Fibroblast of the aortic adventitia (primary cell): ENCODE measurements at places on chromosomes 3 and 15. TPM values are rescaled to one million over a fixed set of nuclear protein-coding genes. Genes with fewer than 3 reads are reported as not detected.

Gene IL12A
- total RNA-seq = 1.1 and 1.2 TPM in 2 replicates

Gene DUOX1
- total RNA-seq = not detected in 2 replicates

Gene BAHD1
- 9.0 and 14.4 TPM in 2 replicates for total RNA-seq

Gene AMOTL2
- total RNA-seq = 65.0 and 75.7 TPM in 2 replicates

Gene PLA2G4E
- not detected in 2 replicates for total RNA-seq

Gene PXK
- 19.3 and 64.4 TPM in 2 replicates for total RNA-seq

Gene ULK4
- total RNA-seq = 16.1 and 46.8 TPM in 2 replicates

Gene SLC38A3
- 0.27 TPM in 1 of 2 replicates, not detected in the other for total RNA-seq

Gene GRK7
- not detected in 2 replicates for total RNA-seq

Gene SST
- total RNA-seq = not detected in 2 replicates

Gene KNG1
- not detected in 2 replicates for total RNA-seq

Gene GOLGA6L10
- 0.45 and 0.49 TPM in 2 replicates for total RNA-seq

Gene CASR
- total RNA-seq = not detected in 2 replicates

Gene KLF15
- 1.5 and 3.2 TPM in 2 replicates for total RNA-seq

Gene ANKRD63
- total RNA-seq = not detected in 2 replicates

Gene CCDC50
- 84.6 and 199 TPM in 2 replicates for total RNA-seq

Gene SNTN
- total RNA-seq = not detected in 2 replicates

Gene PLSCR5
- not detected in 2 replicates for total RNA-seq

Gene CHRD
- 0.36 and 4.6 TPM in 2 replicates for total RNA-seq

Gene DISP2
- 0.08 and 0.36 TPM in 2 replicates for total RNA-seq

Gene CLSTN2
- 0.82 and 3.2 TPM in 2 replicates for total RNA-seq

Gene CCNB2
- total RNA-seq = 5.2 and 32.1 TPM in 2 replicates

Gene AADACL2
- 0.90 TPM in 1 of 2 replicates, not detected in the other for total RNA-seq

Gene TMCO5A
- total RNA-seq = 0.49 TPM in 1 of 2 replicates, not detected in the other

Gene FEZF2
- not detected in 2 replicates for total RNA-seq

Gene SMAD6
- 17.4 and 27.2 TPM in 2 replicates for total RNA-seq

Gene SLC12A8
- total RNA-seq = 13.4 and 15.5 TPM in 2 replicates

Gene SERPINI2
- total RNA-seq = not detected in 2 replicates

Gene APH1B
- 7.8 and 22.3 TPM in 2 replicates for total RNA-seq

Gene MITF
- 6.1 and 22.6 TPM in 2 replicates for total RNA-seq

Gene PXYLP1
- 5.2 and 9.1 TPM in 2 replicates for total RNA-seq

Gene C3orf22
- not detected in 2 replicates for total RNA-seq
